ENCODE measurements at places on chromosomes 1 and 21.
A peak's percentile ranks its signal among the peaks of the same experiment; 100 is the strongest.

DNA sequence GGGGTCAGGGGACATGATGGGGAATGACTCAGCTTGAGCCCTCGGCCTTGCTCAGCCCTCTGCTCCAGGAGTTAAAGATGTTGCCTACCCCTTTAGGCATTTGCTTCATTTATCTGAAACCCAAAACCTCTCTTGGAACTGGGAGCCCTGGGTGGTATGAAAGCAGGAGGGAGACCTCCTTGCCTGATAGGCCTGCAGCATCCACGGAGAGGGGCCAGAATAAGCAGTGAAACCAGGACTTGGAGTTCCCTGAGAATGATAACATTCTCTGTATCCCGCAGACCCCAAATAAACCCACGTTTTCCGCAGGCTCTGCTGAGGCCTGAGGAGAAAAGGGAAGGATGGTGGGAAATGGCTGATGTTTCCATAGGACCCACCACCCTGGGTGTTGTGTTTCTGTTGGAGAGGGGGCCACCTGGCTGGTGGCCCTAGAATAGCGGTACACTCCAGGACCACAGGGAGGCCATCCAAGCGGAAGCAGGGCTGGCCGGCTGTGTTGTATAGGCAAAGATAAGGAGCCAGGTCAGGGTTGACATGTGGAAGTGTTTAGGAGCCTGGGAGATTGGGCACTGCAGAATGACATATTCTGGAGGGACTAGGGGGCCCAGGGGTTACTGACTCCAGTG is 77.4 kb downstream of the FOXD2 start:
- DNase-seq, result no peak

- DNase-seq, result no peak
Measured at GRCh38 chr1:43619996-43620920, 29.7 kb upstream of the KDM4A start.

- peak; percentile 63 for DNase-seq
Measured at GRCh38 chr1:89633248-89633799, 404 bp downstream of the LRRC8C start.

- DNase-seq, result no peak
Measured at GRCh38 chr21:42208036-42208435, 10.9 kb upstream of the ABCG1 start.

DNA sequence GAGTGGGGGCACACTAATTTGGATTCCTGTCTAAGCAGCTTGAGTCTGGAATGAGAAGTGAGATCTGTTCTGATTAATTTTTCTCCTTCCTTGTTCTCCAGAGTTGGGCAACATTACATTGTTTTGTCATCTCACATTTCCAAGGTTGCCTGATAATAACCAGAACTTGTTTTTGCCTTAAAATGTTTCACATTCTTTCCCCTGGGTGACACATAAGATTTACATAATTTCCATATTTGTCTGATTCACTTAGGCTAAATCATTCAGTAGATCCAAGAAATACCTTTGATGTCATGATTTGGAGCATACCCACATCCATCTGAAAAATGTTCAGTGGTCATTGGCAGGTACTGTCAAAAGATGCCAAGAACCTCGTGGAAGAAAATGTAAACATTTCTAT is 60.3 kb downstream of the XCL2 start:
- peak; percentile 91 for DNase-seq

GRCh38 chr21:38937286-38937790 is 131.6 kb downstream of the ETS2 start:
- DNase-seq, result no peak

- DNase-seq, result no peak
Measured at GRCh38 chr1:154499446-154499845, 2.6 kb upstream of the TDRD10 start.

- no peak for DNase-seq
Measured at GRCh38 chr1:46010611-46011010, 121.8 kb downstream of the PIK3R3 start.

- DNase-seq, result peak; percentile 30
Measured at GRCh38 chr1:59422921-59423575, 126.2 kb downstream of the FGGY start.

DNA sequence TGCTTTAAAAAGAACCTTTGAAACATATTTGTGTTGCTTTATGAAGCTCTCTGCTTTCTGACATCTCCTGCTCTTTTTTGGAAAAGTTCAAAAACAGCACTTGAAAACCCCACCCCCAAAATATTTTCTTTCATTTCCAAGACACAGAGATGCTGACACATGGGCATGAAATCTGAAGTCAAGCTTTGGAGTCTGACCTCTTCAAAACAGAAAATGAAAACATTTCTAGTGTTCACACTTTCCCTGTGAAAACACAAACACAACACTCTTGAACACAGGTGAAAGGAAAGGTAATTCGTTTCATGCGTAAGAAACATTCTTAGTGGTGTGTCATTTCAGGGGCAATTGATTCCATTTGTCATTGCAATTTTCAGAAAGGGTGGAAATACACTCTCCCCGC is 10.8 kb downstream of the NGF start:
- no peak for DNase-seq

GRCh38 chr1:156582388-156583017 is 3.0 kb downstream of the TTC24 start:
- DNase-seq, result no peak

GRCh38 chr1:160238408-160238807 is 23.9 kb downstream of the DCAF8 start:
- DNase-seq, result no peak

DNA sequence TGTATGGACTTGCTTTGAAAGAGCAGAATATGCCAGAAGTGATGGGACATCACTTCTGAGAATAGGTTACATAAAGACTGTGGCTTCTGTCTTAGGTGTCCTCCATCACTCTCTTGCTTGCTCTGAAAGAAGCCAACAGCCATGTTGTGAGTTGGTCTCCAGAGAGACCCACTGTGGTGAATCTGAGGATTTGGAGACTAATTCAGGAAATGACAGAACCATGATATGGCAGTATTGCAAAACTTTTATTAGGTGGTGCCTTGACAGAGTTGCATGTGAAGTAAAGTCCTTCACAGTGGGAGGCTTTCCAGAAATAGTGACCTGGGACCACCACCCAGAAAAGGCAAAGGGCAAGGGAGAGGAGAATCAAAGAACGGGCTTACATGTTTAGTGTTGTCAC is 628.6 kb downstream of the KCNT2 start:
- DNase-seq, result peak; percentile 13

GRCh38 chr1:229161740-229162139 is 109.2 kb upstream of the RAB4A start:
- no peak for DNase-seq

- peak; percentile 30 for DNase-seq
Measured at GRCh38 chr21:45877821-45878469, 103.6 kb upstream of the COL6A1 start.

GRCh38 chr1:53409233-53409632 is 50.0 kb upstream of the DMRTB1 start:
- DNase-seq, result no peak

- DNase-seq, result no peak
Measured at GRCh38 chr1:164325786-164326185, 233.2 kb upstream of the PBX1 start.
